ENCODE measurements at places on chromosomes 16 and 17. TPM values are rescaled to one million over a fixed set of nuclear protein-coding genes. Genes with fewer than 3 reads are reported as not detected.

- DNase-seq = no peak
These were observed 8.8 kb downstream of the ADAT1 start for GRCh38 chr16:75614066-75614897.

DNA sequence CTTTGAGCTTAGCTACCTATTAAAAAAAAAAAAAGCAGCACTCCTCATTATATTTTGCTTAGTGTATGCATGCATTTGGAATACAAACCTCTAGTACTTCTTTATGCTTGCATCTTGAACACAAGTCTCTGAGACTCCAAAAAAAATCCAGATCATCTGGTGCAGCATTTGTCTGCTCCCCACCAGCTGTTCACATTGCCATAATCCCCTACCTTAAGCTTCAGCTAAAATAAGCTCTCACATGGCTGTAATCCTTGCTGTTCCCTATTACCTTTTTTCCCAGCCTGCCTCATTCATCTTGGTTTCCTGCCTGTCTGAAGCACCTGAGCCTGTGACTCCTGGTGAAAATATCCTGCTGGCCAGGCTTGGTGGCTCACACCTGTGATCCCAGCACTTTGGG lies 7.5 kb upstream of the NFATC2IP start:
- DNase-seq = no peak

GRCh38 chr17:74777901-74778515 lies 1.9 kb upstream of the NAT9 start:
- no peak for DNase-seq

The GGT6 gene
- 83.2 TPM for total RNA-seq

DNA sequence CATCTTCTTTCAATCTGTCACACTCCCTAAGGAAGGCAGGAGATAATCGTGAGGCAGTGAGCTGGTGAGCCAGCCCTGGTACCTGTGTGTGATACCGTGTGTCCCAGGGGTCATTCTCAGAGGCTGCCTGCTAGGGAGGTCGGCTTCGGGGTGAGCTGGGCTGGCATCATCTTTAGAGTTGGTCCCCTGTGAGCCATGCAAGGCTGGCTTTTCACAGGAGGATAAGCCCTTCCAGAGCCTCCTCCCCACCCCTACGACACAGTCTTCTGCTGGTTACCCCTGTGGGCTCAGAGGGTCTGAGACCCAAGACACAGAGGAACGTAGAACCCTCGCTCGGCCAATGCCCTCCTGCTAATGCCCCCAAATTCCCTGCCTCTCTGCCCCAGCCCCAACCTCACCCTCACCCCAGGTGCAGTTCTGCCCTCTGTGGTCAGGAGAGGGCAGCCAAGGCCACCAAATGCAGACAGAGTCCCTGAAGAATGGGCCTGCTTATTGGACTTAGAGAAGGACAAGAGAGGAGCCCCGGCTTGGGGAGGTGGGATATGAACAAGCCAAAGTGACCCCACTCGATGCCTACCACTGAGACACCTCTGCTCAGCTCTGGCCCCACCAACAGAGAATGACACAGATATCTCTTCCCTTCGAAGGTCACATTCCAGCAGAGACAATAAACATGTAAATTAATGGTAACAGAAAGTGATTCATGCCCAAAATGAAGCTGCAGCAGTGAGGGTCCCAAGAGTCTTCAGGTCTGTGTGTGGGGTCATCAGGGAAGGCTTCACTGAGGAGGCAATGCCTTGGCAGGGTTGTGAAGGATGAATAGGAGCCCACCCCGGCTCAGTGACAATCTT lies 80.8 kb upstream of the CCL1 start:
- no peak for DNase-seq

DNA sequence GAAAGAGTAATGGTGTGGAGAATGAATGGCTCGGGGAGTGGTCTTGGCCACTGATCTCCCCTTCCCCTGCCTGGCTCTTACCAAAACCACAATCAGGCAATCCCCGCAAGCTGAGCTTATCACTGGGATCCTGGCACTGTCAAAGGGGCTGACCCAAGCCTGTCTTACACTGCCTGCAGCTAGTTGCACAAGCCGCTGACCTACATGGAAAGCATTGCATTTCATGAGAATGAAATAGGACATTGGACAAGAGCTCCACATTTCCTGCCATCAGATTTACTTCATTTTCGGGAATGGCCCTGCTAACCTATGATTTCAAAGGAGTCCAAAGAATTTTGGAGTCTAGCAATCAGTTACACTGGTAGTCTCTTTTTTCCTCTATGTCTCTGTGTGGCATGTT lies 146.4 kb downstream of the PCTP start:
- no peak for DNase-seq

DNA sequence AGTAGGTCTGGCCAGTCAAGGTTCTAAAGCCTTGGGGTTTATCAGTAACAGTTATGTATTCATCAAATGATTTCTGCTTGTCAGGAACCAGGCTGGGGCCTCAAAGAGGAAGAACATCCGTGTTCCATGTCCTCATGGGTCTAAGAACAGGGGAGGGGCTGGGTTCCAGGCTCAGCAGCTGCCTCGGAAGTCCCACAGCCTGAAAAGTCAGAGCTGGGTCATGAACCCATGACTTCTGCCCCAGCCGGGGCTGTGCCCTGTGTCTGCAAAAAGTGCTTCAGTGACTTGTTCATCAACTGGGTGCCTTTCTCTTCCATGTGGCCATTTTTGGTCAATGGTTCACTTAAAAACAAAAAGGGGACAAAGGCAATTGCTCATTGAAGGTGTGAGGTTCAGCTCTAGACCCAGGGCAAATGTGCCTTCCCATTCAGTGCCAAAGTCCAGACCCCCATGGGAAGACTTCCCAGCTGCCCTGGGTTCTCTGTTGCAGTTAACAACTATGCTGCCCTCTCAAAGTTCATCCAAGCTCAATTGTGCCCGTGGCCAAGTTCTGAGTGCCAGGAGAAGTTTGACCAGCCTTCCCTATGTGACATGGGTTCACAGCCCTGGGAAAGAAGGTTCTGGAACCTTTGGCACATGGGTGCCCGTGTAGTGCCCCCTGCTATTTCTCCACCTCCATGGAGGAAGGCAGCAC lies 18.5 kb downstream of the TBKBP1 start:
- no peak for DNase-seq

GRCh38 chr17:7835814-7836595 lies 2.0 kb downstream of the KDM6B start:
- peak; percentile 74 for DNase-seq

The CNTNAP4 gene
- total RNA-seq = not detected

GRCh38 chr16:86307514-86307903 lies 202.8 kb upstream of the FOXF1 start:
- no peak for DNase-seq

GRCh38 chr16:681746-682427 lies 1.7 kb downstream of the STUB1 start:
- DNase-seq = no peak

DNA sequence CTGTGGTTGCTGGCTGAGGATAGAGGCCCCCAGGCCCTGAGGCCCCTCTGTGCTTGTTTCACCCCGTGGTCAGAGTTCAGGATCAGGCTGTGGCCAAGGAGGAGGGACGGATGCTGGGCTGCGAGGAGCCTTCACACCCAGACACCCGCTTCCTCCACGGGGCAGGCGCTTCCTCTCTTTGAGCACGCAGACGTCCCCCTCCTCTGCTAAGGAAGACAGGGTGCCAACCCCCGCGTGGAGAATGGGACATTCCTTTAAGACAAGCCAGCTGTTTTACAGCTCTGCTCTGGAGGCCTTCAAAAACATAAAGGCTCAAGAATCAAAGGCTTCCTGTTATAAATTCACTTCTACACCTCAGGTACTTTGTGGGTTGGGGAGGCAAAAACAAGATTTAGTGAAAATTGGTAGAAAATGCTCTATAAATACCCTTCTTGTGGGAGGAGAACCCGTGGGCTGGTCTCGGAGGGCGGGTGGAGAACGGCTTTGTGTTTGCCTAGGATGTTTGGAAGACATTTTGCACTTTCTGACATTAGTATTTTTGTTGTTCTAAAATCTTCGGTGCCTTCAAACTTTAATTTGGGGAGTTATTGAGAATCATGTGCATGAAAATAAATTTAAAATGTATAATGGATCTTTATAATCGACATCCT lies 60.8 kb upstream of the FOXF1 start:
- DNase-seq = no peak

- no peak for DNase-seq
These were observed 14.7 kb upstream of the STH start for GRCh38 chr17:45984368-45984767.

The SPATA22 gene
- not detected for total RNA-seq

DNA sequence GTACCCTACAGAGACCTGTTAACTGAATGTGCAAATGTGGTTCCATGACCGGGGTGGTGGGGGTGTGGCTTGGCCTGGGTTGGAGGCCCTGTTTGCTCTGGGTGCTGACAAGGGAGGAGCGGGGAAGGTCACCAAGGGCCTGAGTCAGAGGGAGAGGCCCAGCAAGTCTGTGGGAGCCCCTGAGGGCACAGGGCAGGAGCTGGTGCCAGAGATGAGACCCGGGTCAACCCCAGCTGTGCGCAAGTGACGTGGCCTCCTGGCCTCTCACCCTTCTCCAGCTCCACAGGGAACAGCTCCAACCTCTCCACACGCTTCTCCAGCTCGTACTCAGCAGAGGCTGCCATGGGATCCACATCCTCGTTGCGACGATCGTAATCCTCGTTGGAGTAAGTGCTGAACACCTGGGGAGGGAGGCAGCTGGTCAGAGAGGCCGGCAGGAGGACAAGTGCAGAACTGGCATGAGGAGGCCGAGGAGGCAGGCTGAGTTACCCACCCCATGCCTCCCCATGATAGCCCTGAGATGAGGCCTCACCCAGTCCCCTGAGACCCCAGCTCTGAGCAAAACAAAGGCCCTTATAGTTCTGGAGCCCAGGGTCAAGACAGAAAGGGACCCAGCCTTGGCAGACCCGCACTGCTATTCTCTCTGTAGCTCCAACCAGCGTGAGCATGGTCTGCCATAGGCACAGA lies 5.5 kb downstream of the PPP1R9B start:
- no peak for DNase-seq

DNA sequence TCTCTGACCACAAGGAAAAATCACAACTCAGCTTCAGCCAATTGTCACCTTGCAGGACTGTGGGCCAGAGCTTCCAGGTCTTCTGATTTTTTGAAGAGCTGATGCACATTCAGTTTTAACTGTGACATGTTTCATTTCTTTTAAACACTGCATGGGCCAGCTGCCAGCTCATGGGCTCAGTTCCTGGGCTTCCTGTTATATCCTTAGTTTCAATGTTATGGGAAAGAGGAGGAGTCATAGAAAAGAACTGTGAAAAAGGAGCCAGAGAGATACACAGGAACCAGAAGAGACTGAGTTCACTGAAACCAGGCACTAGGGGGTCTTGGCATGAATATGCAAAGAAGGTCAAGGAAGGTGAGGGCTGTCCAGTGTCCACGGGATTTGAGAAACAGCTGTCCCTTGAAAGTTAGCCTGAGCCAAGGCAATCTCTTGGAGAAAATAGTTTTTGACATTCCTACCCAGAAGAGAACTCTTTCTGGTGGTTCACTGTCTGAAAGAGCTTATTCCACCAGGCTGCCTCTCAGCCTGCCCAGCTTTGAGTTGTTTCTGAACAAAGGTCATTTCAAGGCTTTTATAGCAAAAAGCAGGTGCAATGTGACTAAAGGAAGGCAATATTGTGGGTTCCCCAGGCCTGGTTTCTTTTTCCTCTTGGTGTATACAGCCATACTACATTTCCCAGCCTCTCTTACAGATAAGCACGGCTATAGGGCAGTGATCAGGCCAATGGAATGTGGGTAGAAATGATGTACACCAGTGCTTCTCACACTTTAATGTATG lies 10.5 kb downstream of the PDILT start:
- DNase-seq = no peak

- no peak for DNase-seq
These were observed 20.6 kb downstream of the RPH3AL start for GRCh38 chr17:332023-332422.

The ZFPM1 gene
- total RNA-seq = 6.6 TPM

The BCO1 gene
- total RNA-seq = 9.1 TPM

The PLK1 gene
- total RNA-seq = 12.3 TPM

DNA sequence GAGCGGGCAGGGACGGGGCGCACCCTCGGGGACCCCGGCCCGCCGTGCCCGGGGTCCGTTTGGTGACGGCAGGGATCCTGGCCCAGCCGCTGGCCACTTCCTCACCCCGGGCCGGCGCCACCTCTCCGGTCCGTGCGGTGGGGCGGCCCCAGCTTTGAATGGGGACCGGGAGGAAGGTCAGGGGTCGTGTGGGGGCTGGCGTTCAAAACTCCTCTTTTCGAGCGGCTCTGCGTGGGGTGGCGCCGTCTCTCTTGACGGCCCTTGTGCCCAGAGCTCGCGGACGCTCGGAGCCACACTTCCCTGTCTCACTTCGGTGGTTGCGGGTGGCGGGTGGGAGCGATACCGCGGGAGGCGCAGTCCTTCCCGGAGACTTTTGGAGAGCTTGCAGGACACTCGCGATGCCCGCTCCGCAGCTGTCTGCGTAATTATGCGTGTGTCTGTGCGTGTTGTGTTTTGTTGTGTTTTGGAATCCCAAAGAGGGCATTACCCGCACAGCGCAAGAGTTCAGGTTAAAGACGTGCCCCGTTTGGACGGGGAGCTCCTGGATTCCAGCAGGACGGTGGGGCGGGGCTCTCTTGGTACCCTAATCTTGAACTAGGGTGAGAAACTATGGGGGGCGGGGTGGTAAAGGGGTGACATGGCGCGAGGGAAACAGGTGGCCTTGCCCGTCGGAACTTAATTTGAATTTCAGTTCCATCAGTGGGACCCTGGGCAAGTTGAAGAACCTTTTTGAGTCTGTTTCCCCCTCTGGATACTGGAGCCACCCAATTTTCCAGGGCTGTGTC lies 637 bp downstream of the PLCG2 start:
- peak; percentile 72 for DNase-seq

GRCh38 chr16:2860826-2861567 lies 3.0 kb upstream of the PRSS22 start:
- DNase-seq = no peak

DNA sequence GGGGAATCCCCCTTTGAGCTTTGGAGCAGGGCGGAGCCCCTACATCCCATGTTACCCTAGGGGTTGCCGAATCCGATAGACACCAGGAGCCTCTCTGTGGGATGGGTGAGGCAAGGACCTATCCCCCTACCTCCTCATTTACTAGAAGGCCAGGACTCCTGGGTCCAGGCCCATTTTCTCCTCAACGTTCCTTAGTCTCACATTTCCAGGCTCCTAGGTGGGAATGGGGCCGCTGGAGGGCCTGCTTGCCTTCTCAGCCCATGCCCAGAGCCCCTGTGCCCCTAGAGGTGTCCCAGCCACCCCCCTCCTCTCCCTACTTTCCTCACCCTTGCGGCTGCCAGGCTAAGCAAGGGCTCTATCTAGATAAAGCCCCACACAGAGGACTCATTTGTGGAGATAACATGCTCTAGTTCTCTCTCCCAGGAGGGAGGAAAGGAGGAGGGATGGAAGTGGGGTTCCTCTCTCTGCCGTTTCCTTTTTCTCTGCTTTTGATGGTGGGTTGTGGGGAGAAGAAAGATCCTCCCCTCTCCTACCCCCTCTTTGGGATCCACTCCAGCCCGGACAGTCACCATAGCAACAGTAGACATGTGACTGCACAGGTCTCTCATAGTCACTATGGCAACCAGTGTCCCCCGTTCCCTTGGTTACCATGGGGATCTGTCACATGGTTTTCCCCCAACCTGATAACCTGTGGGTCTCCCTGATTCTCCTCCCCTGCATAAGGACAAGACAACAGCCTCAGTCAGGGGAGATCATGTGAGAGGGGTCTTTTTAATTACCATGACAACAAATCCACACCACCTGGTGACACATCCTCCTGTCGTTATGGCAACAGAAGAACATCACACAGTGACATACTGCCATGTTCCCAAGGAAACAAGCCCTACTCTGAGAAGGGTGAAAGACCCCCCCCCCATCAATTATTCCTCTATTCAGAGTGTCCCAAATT lies 5.2 kb downstream of the CACNA1G start:
- DNase-seq = no peak

The TPPP3 gene
- total RNA-seq = 6.8 TPM

The CD300C gene
- not detected for total RNA-seq

Measured in Peyer's patch (tissue), 4 donors.